Activated CD4-positive, alpha-beta T cell treated with anti-CD3 and anti-CD28 coated beads for 4 hours (primary cell): ENCODE measurements at places on chromosomes 2 and 18.

DNA sequence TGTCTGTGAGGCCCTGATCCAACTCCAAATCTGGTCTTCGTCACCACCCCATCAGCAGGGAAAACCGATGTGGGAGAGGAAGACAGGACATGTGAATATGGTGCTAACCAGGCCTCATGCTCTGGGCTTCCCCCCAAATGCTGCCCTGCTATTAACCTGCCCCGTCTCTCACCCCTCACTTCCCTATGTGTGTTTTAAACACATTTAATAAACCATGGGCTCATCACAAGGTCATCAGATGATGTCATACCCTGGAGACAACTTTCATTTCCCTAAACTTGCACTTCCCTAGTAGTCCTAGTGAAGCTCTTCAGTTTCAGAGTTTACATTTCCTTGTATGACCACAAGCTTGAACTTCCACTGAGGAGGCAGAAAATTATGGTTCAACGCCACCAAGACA lies 49.9 kb downstream of the CD8B2 start:
- no peak for DNase-seq

DNA sequence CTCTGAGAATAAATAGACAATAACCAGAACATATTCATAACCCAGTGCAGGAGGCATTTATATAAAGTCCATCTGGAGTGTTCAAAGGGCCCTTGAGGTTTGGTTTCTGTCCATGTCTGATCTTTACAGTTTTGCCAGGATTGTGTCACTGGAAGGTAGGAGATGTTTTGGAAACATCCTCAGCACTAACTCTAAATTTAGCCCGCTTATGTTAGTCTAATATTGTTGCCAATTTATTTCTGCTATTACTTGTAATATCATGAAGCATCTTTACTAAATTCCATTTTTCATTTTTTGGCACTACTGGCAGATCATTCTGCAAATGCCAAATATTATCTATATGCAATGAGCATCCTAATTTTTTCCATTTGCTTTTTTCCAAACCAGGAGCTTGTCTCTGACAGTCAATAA lies 22.4 kb upstream of the REV1 start:
- DNase-seq, result no peak

DNA sequence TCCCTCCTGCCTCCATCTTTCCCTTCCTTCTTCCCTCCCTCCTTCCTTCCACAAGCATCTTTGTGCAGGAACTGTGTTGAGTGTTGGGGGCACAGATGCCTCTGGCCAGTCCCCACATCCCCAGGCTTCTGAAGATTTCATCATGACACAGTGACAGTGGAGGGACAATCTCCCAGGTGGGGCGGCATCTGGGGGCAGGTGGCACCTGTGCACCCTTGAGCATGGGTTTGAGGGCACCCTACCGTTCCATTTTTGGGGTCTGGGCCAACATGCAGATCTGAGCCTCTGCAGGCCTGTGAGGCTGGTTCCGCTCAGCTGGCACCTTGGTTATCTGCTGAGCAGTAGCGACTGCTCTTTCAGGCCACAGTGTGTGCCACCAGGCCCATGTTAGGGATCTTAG lies 57.6 kb downstream of the LONRF2 start:
- DNase-seq, result no peak

GRCh38 chr2:226664140-226664539 lies 135.5 kb downstream of the IRS1 start:
- no peak for DNase-seq

- DNase-seq, result no peak
Observed at GRCh38 chr2:10462178-10463083, 14.3 kb upstream of the ODC1 start.

GRCh38 chr2:200360364-200360763 lies 53.9 kb downstream of the SPATS2L start:
- DNase-seq, result no peak

DNA sequence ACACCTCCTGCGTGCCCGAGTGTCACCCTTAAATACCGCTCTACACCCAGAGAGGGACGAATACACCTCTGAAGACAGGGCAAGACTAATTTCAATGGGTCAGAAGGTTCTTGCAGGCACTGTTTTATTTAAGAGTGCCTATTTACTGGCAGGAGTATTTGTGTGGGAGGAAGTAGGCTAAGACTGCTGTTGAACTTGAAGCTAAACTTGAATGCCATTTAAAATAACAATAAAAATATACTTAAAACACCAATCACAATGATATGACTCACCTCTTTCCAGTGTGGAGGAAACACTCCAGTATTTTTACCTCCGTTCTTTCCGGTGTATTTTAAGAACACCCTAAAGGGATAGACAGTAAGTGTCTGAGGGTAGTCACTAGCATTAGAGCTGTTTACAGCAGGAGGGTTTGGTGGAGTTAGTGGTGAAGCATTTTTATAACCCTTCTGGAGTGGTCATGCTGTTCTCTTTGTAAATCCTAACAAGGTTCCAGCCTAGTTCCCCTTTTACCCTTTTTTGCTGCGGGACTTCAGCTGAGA lies 9.6 kb upstream of the HOXD1 start:
- DNase-seq, result no peak
